A549 treated with GW870086 at 1 μM for 4 hours (cell line): ENCODE measurements at places on chromosomes 13 and 19. TPM values are rescaled to one million over a fixed set of nuclear protein-coding genes. Genes with fewer than 3 reads are reported as not detected.

The MAST1 gene
- 0.89 to 3.0 TPM (median 2.4 TPM) in 5 replicates for total RNA-seq

The PLK5 gene
- total RNA-seq, result not detected in 5 replicates

The ZNF85 gene
- total RNA-seq, result 0.19 to 0.24 TPM in 2 of 5 replicates, not detected in the others

The HTR2A gene
- not detected in 5 replicates for total RNA-seq

The SIGLEC12 gene
- total RNA-seq, result not detected in 5 replicates

The SHC2 gene
- total RNA-seq, result 0.80 to 1.3 TPM (median 1.00 TPM) in 5 replicates

The ADPRHL1 gene
- 14.5 to 17.5 TPM (median 14.6 TPM) in 5 replicates for total RNA-seq

The NCAN gene
- 0.03 to 0.17 TPM (median 0.07 TPM) in 3 of 5 replicates, not detected in the others for total RNA-seq

The METTL21C gene
- not detected in 5 replicates for total RNA-seq

The MBD3L2 gene
- not detected in 5 replicates for total RNA-seq

The OVOL3 gene
- total RNA-seq, result 0.24 to 0.36 TPM in 2 of 5 replicates, not detected in the others

The LYL1 gene
- 0.64 to 0.94 TPM (median 0.75 TPM) in 5 replicates for total RNA-seq
